ENCODE measurements at places on chromosomes 3 and 15.

GRCh38 chr3:146503461-146504202 lies 34.3 kb upstream of the PLSCR2 start:
- no peak for DNase-seq

DNA sequence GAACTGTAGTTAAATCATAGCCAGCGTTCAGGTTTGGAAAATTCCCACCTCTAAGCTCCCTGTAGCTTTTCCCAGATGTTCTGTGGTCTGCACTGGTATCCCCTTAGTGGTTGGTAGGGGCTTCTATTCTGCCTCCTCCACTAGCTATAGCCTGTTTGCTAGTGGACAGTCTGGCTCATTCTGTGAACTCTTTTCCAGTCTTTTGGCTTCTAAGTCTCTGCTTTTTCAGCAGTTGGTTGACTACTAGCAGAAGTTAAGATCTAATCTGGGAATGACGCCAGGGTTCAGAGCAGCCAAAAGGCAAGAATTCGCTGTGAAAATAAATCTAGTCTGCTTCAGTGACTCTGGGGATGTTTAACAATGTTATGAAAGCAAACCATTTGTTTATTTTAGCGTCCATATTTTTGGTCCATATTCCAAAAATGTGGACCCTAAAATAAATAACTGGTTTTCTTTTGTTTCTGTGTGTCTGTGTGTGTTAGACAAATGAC lies 73.7 kb upstream of the WDR72 start:
- DNase-seq, result no peak

DNA sequence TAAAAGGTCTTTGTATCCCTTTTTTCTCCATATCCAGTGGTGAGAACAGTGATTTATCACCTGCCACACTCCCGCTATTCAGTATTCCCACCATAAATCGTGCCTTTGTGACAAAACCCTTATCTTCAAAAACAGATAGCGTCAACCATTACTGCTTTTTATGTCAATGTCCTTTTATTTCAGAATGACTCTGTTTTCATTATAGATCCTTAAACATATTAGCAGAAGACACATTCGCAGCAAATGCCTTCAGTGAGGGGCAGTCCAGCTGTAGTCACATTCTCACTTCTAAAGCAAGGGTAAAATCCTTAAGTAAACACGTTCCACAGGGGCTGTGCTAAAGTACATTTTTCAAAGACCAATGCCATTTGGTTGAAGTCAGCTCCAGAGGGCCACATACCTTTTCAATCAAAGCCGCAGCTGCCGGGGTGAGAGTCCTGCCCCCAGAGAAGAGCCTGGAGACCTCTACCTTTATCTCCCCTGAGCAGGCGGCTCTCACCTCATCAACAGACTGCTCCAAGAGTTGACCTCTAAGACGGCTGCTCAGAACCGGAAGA lies 53.4 kb downstream of the PDZRN3 start:
- no peak for DNase-seq

DNA sequence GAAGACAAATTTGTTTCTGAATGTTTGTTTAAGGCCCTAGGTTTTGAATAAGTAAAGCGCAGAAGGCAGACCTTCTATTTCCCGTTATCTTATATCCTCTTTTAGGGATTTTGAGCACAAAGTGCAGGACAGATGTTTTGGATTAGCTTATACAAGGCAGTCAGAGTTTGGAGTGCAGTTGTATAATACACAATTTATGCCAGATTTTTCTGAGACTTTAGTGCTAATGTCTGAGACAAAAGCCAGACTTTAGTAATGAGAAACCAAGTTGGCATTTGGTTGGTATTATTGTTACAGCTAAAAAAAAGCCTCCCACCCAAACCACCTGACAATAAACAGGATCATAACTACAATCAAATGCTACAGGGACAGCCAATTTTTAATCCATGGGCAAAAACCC lies 309.9 kb upstream of the SATB1 start:
- no peak for DNase-seq

DNA sequence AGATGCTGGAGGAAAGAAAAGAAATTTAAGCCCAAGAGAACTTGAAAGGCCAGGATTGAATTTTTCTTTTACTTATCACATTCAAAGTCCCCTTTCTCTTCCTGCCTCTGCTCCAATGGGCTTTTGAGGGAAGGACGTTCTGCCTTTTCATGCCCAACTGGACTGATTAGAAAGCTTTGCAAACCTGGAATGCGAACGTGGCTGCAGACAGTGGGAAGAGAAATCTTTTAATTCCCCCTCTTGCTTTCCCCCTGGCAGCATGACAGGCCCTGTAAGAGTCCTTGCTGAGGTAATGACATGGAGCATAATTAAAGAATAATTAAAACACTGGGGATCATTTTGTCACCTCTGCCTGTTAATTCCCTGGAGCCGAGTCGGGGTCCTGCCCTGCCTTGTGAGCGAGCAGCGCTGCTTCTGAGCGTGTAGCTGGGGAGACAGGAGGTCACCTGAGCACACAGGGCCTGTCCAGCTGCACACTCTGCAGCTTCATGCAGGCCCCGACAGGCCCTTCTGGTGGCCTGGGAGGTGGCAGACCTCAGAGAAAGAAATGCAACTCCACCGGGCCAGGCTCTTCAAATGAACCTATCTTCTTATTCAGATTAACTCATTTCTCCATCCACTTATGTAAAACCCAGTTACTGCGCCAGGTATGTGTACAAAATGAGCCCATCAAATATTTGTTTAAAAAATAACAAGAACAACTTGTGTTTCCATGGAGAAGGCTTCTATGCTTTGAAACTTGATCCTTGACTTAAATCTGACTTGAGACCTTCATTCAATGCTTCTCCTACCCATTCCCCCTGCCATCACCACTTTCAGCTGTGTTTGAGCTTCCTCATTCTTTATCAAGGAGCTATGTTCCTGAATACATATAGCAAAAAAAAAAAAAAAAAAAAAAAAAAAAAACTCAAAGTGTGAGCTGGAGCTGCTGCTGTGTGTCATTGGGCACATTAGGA lies 628.2 kb upstream of the CFAP20DC start:
- DNase-seq, result no peak

DNA sequence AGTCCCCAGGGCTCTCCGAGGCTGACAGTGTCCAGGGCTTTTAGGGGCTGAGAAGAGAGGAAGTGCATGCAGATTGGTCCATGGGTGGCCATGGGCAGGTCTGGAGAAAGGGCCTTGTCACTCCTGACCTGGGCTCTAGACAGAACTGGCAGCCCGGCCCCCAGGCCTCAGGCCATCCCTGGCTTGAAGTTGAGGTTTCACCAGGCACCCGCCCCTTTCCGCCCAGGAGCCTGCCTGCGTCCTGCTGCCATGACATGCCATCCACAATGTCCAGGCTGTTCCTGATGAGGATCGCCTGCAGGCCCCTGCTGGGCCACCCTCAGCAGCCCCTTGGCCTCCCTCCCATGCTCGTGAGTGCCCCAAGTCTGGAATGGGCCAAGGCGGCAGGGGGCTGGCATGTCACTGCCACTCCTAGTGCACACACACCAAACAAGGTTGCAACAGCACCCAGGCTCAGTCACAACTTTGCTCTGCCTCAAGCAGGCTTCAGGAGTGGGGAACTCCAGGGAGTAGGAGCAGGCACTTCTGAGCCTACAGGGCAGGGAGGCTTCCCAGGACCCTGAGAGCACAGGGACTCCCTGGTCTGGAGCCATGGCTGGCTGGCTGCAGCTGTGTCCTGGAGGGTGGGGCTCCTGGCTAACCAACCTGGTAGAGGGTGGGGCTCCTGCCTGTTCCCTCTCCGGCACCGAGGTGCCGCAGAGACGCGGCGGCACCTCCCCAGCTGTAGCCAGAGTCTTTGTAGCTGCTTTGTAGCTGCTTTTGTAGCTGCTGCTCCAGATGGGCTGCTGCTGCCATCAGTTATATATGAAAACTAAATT lies 1457.1 kb upstream of the GBE1 start:
- no peak for DNase-seq

GRCh38 chr3:195249057-195249770 lies 21.7 kb downstream of the XXYLT1 start:
- DNase-seq, result no peak
